ENCODE measurements at places on chromosomes 1 and 21. TPM values are rescaled to one million over a fixed set of nuclear protein-coding genes. Genes with fewer than 3 reads are reported as not detected.

- DNase-seq: no peak
Observed at GRCh38 chr1:169610858-169611257, 19.1 kb downstream of the SELP start.

DNA sequence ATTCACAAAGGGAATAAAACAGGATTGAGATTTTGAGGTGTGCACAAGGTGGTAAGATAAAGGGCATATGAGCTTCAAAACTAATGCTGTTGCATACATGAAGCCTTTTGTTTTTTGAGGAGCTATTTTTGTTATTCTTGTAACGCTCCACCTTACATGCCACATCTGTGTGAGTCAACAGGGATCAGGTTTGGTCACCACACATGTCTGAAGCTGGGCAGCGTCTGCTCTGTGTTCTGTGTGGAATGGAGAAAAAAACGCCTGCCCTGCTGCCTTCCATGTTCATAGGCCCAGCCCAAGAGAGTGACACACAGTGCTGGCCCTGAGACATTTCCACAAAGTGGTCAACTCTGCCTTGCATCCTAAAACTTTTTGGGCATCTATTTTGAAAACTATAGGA, 67.7 kb downstream of the MPZL1 start:
- no peak for DNase-seq

DNA sequence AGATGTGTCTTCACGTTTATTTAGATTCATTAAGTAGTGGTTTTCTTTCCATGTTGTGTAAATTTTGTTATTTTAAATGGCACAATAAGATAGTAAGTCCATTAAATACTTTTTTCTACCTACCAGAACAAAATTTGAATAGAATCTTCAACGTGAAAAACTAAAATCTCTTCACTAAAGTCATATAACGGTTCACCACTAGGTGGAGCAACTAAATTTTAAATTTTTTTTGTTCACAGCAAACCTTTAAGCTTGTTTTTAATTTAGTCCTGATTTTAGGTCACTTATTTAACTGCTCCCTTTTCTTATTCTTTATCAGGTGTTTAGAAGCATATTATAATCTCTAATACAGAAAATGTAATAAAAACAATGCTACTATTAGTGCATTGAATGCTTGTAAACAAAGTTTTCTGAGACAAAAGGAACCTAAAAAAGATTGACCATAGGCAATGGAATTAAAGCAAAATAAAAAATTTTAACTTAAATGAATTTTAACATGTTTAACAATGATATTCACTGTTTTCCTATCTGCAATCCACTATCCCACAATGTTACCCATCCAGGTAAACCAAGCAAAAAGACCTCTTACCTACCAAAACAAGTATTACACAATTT, 28.3 kb upstream of the PKN2 start:
- DNase-seq: no peak

DNA sequence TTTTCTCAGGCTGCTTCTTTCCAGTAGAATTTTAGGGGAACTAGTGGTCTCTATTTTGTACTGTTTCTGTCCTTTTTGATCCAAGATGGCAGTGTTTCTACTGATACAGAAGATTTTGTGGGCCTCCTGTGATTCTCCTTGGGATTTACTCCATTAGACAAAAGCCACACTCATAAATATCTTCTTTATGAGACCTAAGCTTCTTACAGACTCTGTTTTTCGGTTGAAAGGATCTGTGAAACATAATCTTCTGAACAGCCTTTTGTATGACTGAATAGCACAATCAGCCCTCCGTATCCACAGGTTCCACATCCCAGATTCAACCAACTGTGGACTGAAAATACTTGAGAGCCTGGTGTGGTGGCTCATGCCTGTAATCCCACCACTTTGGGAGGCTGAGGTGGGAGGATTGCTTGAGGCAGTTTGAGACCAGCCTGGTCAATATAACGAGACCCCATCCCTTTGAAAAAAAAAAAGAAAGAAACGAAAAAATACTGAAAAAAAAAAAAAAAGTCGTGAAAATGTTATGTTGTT, 10.8 kb upstream of the PSMD4 start:
- DNase-seq: no peak

DNA sequence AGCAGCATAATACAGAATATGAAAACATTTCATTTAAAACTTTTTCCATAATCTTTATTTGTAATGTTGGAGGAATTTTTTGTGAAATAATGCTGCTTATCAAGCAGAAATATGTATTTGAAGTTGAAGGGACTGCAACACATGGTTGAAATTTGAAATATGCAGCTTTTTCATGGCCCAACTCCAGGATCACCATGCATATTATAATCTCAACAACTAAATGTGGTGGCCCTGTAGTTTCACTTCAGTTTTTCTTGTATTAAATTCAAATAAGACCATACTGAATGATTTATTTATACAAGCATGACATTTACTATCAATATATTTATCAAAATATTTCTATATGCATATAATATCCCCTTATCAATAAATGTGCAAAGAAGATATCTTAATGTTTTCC, 157.7 kb upstream of the LHX8 start:
- no peak for DNase-seq

GRCh38 chr1:58104960-58105359, 441.6 kb downstream of the OMA1 start:
- DNase-seq: peak; percentile 4

- no peak for DNase-seq
Observed at GRCh38 chr21:40792691-40793456, 54.1 kb downstream of the DSCAM start.

DNA sequence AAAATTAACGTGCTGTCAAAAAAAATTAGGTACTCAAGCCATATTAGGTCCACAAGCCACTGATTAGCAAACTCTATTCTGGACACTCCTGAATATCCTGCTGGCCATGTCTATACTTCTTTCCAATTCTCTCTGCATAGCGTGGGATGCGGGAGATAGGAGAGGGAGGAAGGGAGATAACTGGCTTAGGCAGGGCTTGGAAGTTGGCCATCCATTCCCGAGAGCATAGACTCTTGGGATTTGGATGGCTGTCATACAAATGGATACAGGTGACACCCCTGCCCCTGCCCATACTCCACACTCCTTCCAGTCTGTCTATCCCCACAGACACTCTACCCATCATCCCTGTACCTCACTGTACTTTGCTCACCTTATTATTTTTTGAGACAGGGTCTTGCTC, 2.3 kb upstream of the PRELP start:
- DNase-seq: no peak

DNA sequence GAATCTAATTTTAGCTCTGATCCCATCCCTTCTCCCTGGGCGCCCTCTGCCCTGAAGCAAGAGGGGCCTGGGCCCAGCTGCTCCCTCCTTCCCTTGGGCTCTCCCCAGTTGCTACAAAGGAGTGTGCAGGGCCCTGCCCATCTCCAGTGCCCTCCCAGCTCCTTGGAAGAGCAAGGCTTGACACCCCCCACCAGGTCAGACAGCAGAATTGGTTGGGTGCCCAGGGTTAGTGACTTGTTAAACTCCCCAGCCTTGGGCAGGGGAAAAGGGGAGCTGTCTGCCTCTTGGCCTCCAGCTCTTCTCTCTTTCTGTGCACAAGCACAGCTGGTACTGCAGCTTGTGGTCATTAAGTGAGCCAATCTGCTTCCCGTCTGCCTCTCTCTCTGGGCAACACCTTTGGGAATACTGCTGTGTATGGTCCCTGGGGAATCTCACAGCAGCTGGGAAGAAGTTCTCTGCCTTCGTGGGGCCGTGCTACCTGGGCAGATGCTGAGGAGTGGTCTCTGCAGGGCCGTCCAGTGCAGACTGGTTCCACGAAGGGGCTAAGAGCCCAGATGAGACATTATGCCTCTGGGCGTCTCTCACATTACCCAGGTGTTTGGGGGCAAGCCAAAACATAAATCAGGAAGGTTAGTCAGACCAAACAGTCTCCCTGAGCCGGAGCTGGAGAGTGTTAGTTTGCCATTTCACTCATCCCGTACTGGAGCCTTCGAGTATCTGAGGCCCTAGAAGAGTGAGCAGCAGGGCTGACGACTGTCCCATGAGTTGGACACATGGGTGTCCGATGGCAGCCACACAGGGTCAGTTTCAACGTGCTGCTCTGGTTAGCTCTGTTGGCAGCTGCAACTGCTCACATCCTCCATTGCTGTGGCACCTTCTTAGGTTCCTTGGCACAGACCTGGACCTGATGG, 37.3 kb downstream of the TMEM53 start:
- DNase-seq: no peak

GRCh38 chr1:81912383-81912782, 111.6 kb downstream of the ADGRL2 start:
- DNase-seq: no peak

GRCh38 chr1:65729259-65729658, 63.4 kb upstream of the PDE4B start:
- peak; percentile 56 for DNase-seq

DNA sequence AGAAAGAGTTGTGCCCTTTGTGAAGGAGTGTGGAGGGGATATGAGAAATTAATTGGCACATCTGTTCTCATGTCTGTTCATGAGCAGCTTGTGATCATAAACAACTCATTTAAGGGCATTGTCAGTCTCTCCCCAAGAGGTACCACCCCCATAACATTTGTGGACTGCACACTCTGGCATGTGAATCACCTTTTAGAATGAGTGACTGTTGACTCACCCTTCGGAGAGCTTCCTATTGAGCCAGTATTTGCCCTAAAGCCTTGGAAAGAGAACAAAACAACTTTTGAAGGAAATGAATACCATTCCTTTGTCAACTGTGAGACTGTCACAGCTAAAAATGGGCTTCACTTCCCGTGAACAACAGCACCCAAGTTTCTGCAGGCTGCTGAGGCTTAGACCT, 27.5 kb upstream of the MYSM1 start:
- no peak for DNase-seq

- DNase-seq: no peak
Observed at GRCh38 chr1:200415227-200415626, 5.4 kb upstream of the ZNF281 start.

GRCh38 chr1:50985094-50985493, 15.0 kb downstream of the CDKN2C start:
- DNase-seq: no peak

DNA sequence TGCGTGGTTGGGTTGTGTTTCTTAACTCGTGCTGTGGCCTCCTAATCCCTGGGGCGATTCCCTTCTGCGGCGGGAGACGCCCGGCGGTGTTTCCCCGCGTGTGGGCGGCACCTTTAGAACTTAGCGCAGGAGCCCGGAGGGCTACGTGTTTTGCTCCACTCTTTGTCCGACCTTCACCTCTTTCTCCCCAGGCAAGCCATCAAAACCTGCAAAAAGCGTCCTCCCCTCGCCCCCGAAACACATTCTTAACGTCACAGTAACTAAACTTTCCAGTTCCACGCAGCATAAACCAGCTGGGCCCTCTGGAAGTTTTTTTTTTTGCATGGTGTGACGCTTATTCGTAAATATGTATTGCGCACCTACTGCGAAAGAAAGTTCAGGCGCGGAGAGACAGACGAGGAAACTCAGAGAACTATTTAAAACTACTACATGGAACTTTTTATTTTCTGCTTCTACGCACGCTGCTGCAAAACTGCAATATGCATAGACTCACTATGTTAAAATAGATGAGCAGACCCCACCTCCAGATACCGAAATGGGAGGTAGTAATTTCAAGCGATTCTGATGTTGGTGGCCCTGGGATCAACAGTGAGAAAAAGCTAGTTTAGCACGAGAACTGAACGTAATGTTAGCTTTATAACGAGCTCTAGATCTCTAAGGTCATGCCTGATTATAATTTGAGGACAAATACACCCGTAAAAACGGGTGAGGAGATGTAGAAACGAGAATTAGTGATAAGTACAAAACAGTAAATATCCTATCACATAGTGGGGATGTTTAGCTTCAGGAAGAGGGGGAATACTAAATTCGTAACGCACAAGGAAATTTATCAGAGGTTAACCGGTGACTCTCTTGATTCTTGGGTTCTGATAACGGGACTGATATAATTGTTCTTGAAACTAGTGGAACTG, 920 bp downstream of the MTR start:
- peak; percentile 59 for DNase-seq

GRCh38 chr1:27968692-27969091, 8.9 kb downstream of the XKR8 start:
- DNase-seq: no peak

- no peak for DNase-seq
Observed at GRCh38 chr1:119079881-119080280, 60.6 kb downstream of the WARS2 start.

DNA sequence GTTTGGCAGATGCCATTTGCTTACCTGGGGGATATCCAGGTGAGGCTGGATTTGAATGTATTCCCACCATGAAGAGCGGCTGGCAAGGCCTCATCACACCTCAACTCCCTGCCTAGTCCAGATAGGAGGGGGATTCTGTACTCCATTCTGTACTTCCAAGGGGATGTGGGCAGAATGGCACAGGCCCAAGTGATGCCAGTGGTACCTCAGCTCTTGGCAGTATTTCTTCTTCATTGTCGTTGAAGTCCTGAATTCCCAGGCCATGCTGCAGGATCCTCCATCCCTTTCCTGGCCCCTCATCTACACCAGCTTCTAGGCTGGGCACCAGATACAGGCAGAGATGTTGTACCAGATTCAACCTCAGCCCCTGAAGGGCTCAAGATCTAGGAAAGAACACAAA, 47.9 kb downstream of the KLHDC7A start:
- no peak for DNase-seq

GRCh38 chr1:8065369-8065768, 39.3 kb upstream of the ERRFI1 start:
- no peak for DNase-seq

GRCh38 chr1:70117046-70117445, 88.3 kb downstream of the LRRC40 start:
- no peak for DNase-seq

DNA sequence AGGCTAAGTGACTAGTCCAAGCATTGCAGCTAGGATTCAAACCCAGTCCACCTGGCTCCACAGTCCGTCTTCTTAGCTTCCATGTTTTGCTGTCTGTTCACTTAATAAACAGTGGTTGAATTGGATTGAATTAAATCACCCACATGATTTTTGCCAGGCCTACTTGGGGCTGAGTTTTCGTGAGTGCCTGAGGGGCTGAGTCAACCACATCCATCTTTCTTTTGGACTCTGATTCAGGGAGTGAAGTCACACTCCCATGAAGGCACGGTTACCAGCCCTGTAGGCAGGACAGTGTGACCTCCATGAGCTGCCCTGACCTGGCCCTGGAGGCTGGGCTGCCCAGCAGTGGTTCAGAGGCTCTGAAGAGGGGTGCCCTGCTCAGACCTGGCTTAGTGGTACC, 123.7 kb downstream of the ACTL8 start:
- DNase-seq: no peak

GRCh38 chr1:19814244-19814661, 830 bp downstream of the RNF186 start:
- DNase-seq: no peak

Gene CA14
- total RNA-seq: 0.35 TPM

Gene CA6
- total RNA-seq: not detected

Gene CFHR1
- 22.0 TPM for total RNA-seq

Gene BRDT
- not detected for total RNA-seq

Gene OR2L3
- not detected for total RNA-seq

Gene PTPRF
- total RNA-seq: 197 TPM

Gene IFNGR2
- total RNA-seq: 68.3 TPM

Gene GPR37L1
- 0.13 TPM for total RNA-seq

Measured in kidney (tissue), 22 donors.